ENCODE measurements at places on chromosomes 7 and 10.
A peak's percentile ranks its signal among the peaks of the same experiment; 100 is the strongest.

DNA sequence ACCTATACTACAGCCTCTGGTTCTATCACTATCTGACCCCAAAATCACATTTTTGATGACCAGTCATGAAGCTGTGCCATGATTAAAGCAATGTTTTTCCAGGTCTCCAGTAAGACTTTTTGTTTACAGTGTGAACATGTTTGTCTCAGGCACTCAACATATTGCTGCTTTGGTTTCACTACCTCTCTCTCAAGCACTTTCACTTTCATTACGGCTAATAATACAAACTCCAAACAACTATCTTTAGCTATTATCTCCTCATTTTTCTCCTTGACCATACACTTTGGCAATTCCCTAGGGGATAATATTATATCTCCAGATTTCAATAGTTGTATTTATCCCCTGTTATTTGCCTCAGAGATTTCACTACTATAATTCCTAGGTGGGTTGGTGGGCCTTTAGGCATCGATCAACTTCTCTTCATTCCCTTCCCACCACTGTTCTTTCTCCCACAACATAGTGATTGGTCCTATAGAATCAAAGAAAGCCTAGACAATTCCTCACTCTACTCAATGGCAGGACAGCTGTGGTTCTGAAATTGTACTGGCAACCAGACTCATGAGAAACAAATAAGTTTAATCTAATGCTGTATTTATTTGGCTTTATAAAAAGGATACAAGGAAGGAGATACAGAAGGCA is 261.4 kb upstream of the ZWINT start:
- DNase-seq, result no peak

DNA sequence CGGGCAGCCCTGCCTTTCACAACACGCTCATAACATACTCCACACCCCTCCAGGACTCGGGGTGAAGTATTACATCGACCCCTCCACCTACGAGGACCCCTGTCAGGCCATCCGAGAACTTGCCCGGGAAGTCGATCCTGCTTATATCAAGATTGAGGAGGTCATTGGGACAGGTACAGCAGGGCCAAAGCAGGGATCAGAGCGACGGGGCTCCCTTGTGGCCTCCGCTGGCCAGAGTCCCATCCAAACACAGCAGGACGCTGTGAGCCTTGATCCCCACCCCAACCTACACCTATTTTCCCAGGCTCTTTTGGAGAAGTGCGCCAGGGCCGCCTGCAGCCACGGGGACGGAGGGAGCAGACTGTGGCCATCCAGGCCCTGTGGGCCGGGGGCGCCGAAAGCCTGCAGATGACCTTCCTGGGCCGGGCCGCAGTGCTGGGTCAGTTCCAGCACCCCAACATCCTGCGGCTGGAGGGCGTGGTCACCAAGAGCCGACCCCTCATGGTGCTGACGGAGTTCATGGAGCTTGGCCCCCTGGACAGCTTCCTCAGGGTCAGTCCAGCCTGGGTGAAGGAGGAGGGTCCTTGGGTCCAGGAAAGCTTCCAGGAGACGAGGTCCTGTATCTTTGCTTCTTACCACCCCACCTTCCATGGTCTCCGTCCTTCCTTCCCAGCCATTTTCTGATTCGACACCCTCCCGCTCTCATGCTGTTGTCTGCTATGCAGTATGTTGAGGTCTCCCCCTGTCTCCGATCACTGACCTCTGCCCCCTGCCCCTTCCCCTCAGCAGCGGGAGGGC is 13.5 kb downstream of the EPHB6 start:
- no peak for DNase-seq

DNA sequence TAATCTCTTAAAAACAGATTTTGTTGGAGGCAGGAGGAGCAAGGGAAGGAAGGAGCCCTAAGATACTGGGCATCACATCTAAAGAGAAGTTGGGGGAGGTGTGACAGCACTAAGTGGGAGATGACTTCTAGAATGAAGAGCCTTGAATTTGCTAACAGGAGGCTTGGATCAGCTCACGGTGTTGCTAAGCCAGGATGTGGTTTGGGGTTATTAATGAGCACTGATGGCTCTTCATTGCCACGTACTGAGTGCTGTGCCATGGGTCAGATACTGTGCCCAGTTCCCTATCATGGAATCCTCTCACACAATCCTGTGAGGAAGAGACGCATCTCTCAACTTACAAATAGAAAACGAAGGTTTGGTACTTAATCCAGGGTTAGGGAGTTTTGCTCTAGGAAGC is 78.5 kb downstream of the C7orf25 start:
- DNase-seq, result no peak

- peak; percentile 61 for DNase-seq
Observed at GRCh38 chr10:132862485-132863420, 76.8 kb upstream of the NKX6-2 start.

DNA sequence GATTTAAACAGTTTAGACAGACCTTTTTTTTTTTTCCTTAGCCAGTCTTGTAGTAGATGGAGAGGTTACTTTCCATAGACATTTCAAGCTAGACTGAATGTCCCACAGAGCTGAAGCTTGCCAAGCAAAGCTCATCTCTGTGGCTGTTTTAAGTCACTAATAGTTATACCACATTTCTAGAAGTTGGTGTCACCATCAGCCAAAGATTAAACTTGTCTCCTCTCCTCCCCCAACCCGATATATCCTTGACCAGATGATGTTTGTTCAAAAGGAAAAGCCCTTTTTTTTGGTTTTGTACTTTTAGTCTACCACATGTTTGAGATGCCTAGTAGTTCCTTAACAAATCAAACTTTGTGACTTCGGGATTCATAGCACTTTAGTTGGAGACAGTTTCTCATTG is 66.1 kb downstream of the ADD3 start:
- no peak for DNase-seq

- DNase-seq, result no peak
Observed at GRCh38 chr7:133359449-133359848, 106.6 kb downstream of the EXOC4 start.

- no peak for DNase-seq
Observed at GRCh38 chr7:100472854-100473499, 6.0 kb downstream of the TSC22D4 start.

- DNase-seq, result no peak
Observed at GRCh38 chr10:122850705-122851640, 5.3 kb upstream of the CUZD1 start.

DNA sequence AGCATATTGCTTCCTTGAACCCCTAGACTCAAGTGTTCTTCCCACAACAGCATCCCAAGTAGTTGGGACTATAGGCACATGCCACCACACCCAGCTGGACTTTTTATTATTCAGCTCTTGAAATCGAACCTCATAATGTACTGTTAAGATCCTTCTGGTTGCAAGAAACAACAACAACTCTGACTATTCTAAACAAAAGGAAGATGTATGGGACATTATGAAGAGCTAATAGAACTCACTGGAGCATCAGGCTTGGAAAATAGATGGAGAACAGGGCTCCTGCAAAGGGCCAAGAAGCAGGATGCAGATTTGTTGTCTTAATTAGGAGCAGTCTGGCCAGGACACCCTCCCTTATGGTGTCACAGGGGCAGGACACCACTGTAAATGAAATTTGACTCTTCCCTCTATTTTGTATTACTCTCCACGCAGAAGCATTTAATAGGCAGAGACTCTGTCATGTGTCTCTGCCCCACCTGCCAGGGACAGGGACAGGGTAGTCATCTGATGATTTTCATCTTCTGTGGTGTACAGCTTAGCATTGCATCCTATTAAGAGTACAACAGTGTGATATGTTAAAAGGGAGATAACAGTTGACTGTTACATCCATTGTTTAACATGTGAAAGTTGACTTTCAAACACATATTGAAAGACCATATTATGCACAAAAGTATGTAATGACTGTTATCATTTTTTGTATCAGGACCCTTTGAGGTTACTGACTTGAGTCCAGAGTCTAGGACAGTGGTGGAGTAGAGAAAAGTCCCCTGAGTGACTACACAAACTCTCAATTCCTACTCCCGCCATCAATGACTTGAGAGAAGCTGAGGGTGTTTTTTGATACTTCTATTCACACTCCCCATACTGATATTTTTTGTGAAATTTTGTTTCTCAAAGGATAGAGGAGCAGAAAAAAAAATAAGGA is 157.3 kb downstream of the LRRC4 start:
- no peak for DNase-seq

DNA sequence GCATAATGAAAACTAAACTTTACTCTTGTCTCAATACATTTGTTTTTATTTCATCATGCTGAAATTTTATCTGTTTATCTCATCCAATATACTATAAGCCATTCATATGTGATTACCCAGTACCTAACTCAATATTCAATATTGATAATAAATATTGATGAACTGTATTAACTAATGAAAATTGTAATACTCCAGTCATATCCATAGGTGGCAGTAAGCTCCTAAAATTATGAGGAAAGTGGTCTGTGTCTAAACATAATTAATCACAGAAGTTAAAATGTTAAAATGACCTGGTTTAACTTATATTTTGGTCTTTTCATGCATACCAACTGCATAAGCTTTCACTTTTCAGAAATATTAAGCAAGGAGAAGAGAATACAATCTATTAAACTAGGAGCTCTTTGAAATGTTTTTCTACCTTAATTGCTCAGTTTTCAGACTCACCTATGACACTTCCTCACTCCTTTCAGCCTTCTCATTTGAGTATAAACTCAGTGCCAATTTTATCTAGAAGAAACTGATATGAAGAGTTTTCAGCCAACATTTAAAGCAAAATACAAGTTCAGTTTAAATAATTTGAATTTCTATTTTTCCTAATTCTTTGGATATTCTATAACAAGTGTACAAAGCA is 30.5 kb upstream of the VWDE start:
- no peak for DNase-seq

DNA sequence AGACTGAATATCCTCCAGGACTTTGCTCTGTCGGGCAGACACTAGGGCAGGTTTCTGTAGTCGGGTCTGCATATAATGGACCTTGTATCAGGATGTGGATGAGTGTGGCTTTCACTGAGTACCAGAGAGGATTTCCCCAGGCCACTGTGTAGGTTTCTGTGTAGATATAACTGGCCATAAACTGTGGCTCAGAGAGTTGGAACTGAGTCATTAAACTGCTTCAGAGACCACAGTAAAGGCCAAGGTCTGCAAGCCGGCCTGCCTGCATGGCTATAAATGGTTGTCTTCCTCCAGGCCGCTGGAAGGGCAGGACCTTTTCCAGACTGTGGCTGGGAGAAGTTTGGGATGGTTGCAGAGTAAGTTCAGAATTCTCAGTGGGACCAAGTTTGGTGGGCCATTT is 16.9 kb downstream of the ZNF92 start:
- DNase-seq, result no peak

DNA sequence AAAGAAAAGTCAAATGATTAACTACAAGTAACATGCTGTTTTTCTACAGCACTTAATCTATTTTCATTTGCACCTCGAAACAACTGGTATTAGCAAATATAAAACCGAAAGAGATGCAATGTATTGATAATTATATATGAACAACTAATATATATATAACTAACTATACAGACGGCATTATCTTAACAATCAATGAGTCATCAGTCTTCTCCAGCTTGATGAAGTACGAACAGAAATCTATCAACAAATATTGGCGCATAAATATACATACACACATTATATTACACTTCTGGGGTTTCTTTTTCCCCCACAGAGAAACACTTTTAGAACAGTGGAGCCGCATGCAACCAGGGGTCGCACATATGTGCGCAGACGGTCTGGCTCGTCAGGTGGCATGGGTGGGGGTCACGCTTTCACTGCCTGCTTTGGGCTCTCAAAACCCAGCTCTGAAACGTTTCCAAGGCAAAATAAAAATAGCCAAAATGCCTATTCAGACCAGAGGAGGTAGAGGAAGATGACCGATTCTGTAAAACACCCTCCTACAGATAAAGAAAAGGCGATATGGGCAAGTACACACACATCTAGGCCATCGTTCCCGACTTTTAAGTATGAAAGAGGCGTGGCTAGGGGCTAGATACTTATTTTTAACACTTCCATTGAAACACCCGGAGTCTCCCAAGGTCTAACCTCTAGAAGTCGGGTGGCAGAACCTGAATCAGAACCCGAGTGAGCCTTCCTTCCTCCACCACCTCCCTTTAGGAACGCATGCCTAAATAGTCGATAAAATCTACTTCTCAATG is 1.7 kb downstream of the ARHGAP12 start:
- no peak for DNase-seq

DNA sequence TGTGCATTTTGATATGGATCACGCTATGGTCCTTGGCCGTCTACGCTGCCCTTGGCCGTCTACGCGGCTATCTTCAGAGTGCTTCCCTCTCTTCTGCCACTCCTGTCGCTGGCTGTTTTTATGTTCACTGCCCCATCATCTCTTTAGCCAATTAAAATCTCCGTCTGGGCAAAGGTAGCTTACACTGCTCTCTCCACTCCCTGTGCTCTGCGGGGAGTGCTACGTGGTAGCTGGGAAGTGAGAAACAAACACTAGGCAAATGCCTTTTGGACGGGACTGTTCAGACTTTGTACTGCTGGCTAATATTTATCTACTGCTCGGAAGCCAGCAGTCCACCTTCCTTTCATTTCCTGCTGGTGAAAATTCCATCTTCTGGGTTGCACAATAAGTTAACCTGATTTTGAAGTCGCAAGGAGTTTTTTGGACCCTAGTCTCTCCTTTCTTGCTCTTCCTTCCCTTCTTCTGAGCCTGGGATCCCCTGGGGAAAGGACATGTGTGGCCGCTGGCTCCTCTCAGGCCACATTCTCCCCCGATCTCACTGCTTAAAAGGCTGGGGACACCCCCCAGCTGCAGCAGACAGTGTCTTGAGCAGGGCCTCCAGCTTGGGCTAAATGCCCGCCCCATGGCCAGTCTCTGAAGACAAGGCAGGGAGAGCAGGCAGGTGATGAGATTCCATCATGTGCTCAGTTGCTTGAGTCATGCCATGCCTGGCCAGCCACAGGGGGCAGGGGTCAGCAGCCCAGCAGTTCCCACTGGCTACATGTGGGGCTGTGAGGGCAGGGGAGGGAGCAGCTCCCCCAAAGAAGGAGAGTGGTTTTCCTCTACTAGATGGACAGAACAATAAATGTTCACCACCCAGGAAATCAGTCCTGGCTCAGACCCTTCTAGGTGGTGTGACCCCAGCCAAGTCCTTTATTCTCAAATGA is 25.5 kb upstream of the RBM33 start:
- no peak for DNase-seq

DNA sequence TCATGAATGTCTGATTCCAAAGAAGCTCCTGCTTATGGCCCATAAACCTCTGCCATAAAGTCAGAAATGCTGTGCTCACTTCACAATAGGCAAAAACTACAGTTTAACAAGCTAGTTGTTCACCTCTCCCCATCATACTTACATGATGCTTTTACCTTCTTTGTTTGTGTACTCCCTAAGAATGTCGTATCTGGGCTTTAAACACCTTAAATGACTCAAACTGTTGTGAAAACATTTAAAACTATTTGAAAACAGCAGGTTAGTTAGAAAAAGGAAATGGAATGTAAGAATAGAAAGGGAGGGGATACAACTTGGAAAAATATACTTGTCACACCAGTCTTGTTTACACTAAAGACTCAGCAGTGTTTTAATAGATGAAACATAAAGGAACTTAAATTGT is 128.2 kb upstream of the AGR3 start:
- no peak for DNase-seq

Measured in activated effector memory CD4-positive, alpha-beta T cell treated with anti-CD3 and anti-CD28 coated beads, Interleukin-2, amount 50 U/mL, for 16 hours (primary cell).